ENCODE measurements at places on chromosomes 5 and 9.
A peak's percentile ranks its signal among the peaks of the same experiment; 100 is the strongest.

DNA sequence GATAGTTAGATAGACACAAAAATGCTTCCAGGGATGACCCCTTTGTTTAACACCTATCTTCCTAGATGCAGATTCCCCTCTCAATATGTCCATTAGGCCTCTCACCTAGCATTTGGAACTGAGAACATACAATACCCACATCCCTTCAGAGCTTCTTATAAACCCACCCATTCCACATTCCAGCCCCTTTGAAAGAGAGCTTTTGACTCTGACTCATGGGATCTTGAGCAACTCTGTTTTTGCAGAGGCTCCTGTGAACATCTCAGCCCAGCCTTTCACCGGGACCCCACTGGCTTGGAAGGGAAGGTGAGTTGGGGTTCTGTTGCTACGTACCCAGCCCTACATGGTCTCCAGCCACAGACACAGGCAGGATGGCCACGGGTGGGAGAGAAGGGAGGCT, 195.5 kb downstream of the FRMD3 start:
- no peak for DNase-seq

GRCh38 chr5:10528056-10528816, 35.6 kb upstream of the ANKRD33B start:
- no peak for DNase-seq

- DNase-seq: peak; percentile 92
Measured at GRCh38 chr5:115419846-115420585, 123.6 kb upstream of the CCDC112 start.

- DNase-seq: no peak
Measured at GRCh38 chr5:133687212-133688061, 75.1 kb upstream of the FSTL4 start.

DNA sequence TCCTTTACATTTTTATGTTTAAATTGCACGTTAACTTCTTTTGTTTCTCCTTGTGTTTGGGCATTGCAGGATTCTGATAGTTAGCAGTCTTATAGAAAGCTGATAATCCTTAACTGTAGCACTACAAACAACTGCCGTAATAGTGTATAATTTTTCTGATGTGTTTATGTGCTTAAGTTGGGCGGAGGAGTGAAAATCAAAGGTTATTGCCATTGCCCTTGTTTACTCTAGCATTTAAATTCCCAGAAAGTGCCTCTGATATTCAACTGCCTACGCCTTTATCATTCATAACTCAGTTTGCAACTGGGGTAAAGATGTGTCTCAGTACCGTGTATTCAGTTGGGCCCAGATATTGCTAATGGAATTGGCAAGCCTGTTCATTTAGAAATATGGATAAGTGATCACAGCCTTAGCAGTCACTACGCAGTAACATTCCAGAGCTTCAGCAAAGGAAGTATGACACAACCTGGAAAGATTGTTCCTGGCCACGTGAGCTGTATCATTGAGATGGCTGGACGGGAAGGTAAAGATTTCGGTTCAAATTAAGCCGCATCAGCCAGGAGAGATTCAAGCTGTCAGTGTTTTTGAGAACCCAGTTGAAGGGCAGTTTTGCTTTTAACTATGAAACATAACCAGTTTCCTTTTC, 28.1 kb upstream of the LRRTM2 start:
- peak; percentile 66 for DNase-seq

Data from pulmonary artery endothelial cell (primary cell).